ENCODE measurements at places on chromosomes 12 and 14.

DNA sequence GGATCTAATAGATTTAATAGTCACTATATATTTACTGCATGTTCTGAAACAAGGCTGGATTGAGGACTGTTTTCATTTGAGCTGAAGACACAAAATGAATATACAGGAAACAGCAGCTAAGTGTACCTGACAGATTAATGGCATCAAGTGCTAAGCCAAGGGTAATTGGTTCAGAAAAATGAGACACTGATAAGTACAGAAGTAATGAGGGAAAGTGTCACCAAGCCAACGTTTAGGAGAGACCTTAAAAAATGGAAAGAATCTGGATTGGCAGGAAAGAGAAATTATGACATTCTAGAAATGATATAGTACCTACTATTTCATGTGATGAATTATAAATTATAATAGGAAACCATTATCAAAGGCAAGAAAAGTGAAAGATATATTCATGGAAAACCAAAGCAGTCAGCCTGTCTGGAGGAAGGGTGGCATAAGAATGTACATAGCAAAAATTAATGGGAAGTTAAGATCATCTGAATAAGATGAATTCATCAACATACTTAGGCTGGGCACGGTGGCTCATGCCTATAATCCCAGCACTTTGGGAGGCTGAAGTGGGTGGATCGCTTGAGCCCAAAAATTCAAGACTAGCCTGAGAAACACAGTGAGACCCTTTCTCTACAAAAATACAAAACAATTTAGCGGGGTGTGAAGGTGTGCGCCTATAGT is 21.0 kb upstream of the DUSP16 start:
- DNase-seq, result no peak

DNA sequence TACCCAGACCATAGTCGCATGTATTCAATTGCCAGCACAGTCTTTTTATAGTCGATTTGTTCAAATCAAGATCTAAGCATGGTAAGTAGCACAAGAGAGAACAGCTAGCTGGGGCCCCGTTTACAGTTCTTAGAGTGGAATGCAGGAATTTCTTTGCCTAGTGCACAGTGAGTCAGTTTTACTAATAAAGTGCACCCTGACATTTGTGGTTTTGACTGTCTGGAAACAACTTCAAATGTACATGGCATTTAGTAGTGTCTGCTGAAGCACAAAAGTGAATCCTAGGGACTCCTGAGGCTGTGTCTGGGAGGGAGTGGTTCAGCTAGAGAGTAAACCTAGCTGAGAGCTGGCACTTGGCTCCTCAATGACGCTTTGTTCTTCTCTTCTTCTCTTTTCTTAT is 64.9 kb downstream of the TMX1 start:
- DNase-seq, result no peak

DNA sequence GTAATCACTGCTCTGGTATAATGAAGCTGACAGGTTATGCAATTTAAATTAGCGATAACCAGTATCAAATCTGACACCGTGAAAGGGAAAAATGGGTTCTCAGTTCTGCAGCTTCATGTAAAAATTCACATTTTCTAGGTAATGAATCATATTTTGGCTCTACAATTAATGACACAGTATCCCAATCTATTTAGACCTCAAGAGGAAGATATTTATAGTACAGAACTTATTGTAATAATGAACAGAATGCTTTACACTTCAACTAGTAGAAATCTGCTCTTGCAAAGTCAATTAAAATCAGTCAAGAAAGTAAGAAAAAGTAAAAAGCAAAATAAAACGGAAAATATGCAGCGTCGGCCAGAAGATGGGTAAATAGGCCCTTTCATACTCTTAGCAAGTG is 24.3 kb downstream of the SEL1L start:
- DNase-seq, result no peak

- no peak for DNase-seq
These were observed 145.0 kb downstream of the WIF1 start for GRCh38 chr12:64976131-64976530.

DNA sequence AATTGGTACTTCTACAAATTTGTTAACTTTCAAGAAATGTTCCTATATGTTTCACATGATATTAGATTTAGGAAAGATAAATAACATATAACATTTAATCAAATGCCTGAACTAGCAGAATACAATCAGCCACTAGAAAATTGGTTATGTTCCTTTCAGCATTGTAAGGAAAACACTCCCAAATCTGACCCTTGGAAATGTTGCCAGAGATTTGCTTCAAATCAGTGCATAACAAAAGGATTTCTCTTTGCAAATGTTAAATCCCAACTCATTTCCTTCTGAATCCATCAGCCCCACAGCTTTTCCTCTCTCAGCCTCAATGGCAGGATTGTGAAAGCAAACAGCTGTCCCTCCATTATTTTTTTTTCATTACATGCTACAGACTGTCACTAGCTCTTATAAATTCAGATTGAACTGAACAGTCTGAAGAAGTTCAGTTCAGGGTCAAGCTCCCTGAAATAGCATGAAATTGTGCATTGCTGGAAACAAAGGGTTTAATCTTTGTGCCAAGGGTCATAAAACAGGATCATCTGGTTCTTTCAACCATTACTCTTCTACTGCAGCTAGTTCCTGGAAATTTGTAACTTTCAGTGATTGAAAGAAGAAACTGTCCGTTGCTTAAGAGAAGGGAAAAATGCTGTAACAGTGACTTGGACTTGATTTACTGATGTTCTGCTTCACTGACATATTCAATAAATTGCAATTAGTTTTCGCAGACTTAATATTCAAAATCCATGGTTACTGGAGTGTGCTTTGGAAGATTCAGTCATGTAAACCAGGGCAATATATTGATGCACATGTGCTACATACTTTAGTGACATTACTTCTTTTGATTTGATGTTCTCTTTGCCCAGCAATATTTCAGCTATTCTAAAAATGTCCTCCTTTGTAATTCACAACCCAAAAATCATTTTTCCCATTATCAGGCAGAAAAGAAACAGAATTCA is 246.4 kb downstream of the RPL10L start:
- DNase-seq, result no peak
